ENCODE measurements at places on chromosomes 7 and 10.

DNA sequence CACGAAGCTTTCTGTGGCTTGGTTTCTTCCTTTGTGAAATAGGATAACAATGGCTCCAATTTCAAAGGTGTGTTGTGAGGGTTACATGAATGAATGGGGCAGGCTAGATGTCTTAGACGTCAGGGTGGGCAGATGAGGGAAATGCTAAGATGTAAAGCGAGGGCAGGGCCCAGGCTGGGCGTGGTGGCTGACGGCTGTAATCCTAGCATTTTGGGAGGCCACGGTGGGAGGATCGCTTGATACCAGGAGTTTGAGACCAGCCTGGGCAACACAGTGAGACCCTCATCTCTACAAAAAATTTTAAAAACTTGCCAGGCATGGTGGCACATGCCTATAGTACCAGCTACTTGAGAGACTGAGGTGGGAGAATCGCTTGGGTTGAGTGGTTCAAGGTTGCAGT lies 607.7 kb upstream of the FOXK1 start:
- no peak for DNase-seq

DNA sequence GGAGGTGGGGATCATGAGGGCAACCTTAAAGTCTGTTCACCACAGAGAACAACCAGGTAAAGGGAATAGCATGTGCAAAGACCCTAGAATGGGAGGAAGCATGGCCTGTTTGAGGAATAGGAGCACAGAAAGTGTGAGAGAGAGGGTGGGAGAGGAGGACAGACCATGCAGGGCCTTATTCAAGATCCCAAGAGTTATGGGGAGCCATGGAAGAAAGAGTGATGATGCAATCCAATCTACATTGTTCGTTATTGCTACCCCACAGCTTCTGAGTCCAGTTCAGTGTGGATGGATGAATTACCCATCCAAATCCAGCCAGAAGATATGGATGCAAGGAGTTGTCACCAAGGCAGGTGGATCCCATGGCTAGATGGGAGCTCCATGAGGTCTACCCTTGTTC lies 7.8 kb upstream of the EIF4EBP2 start:
- DNase-seq: no peak

- no peak for DNase-seq
These were observed 54.4 kb upstream of the DNAJB12 start for GRCh38 chr10:72409167-72409566.

- DNase-seq: no peak
These were observed 40.8 kb upstream of the KMT2E start for GRCh38 chr7:104973227-104973626.

GRCh38 chr10:16653224-16653623 lies 131.5 kb upstream of the C1QL3 start:
- no peak for DNase-seq

- no peak for DNase-seq
These were observed 100.1 kb downstream of the ST7 start for GRCh38 chr7:117053432-117053831.

DNA sequence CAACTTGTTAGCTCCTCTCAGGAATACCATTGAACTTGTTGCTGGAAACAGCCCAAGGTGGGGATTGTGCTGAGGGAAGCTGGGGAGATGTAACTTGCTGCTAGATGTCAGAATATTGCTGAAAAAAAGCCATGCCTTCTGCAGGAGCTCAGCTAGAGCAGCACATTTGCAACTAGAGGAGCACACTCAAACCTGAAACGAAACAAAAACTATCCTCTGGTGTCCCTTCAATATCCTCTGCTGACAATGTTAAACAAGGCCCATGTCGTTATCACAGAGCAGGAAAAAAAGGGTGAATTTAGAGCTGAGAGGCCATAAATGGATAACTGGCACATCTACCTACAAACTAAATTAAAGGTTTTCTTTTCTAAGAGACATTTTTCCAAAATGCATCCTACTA lies 53.7 kb upstream of the MACC1 start:
- DNase-seq: no peak

DNA sequence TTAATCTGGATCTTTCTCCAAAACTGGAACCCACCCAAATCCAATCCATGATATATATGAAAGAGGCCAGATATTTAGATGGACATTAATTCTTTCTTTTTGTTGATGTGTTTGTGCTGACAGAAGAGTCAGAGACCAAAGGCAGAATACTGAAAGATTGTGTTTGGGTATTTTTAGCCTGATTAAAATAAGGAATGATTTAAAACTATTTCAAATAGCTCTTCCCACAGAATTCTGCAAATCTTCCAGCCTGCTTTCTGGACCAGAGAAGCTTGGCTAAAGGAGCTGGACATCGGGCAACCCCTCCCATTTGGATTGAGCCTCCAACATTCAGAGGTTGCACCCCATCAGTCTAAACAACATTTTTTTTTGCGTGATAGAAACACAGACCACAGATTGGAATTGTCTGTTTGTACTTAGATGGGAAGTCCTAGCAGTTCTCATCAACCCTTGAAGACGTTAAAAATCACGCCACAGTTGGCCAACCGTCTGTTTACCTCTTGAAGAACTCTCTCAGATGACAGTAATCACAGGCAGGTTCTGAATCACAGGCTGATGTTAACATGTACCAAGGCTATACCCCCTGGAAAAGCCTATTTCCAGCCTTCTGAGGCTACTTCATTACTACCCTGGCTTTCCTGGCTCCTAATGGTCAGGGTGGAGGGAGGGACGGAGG lies 155.2 kb upstream of the NRP1 start:
- DNase-seq: no peak

DNA sequence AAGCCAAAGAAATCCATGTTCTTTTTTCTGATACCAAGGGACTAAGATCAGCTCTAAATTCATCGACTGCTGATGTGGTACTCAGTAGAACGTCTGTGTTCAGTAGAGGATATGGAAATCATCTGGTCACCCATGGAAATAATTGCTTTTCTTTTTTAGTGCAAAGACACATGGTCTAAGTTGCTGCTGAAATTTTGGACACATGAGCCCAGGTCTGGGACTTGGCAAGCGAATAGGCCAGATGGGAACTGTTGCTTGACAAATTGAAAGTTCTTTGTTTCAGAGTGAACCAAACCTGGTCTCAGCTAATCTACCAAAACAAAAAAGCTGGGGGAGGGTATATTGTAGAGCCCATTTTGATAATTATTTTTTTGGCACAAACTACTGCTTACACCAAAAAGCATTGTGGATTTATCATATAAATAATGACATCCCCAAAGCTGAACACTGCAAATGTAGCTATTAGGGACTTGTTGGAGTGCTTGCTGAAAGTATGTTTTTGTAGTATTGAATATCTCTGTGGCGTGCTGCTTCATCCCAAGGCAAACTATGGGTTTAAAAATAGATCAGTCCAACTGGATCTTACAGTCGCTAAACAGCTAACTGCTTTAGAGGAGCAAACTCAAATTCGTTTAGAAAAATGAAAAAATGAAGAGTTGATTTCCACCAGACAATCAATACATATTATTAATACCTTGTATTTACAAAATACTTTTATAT lies 144.7 kb downstream of the TRIL start:
- no peak for DNase-seq

GRCh38 chr7:70178211-70178610 lies 579.9 kb downstream of the AUTS2 start:
- no peak for DNase-seq

- DNase-seq: no peak
These were observed 557.6 kb upstream of the GALNT17 start for GRCh38 chr7:70574314-70574834.

DNA sequence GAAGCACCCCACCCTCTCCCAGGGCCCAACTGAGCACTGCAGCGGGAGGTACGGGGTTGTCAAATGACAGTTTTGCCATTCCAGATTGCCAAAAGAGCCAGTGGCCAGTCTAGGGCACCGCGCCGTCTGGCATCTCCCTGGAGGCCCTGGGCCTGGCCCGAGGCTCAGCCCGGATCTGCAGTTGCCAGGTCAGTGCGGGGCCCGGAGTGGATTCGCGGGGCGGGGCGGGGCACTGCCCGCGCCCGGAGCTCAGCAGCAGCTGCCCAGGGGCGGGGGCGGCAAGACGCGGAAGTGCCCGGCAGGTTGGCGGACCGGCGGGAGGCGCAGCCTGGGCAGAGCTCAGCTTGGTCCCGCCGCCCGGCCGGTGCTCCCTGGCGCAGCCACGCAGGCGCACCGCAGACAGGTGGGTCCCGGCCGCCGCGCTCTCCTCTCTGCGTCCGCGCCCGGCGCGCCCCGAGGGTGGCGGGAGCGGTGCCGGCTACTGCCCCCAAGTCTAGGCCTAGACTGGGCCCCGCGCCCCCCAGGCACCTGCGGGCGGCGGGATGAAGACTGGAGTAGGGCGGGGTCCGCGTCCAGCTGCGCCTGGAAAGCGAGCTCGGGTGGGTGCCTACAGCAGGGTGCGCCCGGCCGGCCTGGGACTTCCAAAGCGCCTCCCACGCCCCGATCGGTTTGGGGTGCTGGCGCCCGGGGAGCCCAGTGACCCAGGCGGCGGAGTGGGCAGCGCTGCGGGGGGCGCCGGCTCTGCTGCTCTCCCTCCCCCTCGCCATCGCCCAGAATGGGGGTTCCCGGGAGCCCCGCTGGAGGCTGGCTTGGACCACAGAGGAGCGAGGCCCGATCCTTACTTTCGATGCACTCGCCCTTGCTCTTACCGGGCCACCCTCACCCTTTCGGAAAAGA lies at the start of gene IRF5:
IRF5 (plus strand) TSS at position 281 of the 897 bp plus-strand sequence. CDS start 4,155 bp downstream, outside the sequence.
- DNase-seq: peak; percentile 29

GRCh38 chr7:50806143-50806542 lies 23.4 kb upstream of the GRB10 start:
- DNase-seq: no peak

DNA sequence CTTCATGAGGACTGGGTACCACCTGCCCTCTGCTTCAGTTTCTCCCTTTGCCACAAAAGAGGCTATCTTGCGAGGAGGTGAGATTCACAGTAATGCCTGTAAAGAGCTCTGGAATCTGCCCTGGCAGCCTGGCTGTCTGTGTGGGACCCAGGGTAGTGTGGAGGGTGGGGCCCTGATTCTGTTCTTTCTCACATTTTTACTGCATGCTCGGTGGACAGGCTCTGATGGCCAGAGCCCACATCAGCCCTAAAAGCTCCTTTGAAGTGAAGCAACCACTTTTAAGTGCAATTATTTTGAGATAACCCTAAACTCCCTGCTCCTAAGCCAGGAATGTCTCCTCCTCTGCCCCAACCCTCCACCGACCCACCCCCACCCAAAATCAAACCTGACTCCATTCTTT lies 92.1 kb upstream of the PODXL start:
- no peak for DNase-seq
